ENCODE measurements at places on chromosomes 6 and 20.

DNA sequence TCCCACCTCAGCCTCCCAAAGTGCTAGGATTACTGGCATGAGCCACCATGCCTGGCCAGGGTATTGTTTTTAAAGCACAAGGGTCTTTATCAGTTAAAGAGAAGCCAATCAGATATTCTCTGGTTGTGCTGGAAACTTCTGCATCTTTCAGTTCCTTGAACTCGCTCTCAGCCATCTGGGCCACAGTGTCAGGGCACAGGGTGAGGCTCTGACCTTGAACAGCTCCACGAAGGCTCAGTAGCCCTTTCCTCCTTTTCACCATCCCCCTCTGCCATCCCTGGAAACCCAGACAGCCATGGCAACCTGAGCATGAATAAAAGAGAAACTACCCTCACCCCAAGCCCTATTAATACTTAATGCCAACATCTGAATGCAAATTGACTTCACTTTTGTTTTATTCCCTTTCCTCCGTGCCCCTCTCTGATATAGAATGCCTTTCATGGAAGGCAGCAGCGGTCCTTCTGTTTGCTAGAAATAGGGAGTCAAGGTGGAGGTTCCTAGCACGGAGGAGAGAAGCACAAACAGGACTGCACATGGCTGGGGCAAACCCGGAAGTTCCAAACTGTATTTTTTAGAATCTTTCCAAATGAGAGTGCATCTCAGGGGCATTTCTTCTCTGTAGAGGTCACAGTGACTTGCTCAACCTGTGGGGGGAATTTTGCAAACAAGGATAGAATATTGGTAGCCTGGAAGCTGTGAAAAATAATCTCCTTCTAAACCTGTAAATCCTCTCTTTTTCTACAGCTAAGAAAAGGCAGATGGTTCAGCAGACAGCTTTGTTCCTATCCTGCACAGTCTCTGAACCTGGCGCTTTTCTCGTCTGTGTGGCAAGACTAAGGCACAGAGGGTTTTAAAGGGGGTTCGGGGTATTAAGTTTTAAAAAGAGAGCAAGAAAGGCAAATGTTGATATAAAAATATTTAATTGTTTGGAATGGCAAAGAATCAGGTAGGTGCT lies 176.4 kb upstream of the RREB1 start:
- DNase-seq, result no peak

DNA sequence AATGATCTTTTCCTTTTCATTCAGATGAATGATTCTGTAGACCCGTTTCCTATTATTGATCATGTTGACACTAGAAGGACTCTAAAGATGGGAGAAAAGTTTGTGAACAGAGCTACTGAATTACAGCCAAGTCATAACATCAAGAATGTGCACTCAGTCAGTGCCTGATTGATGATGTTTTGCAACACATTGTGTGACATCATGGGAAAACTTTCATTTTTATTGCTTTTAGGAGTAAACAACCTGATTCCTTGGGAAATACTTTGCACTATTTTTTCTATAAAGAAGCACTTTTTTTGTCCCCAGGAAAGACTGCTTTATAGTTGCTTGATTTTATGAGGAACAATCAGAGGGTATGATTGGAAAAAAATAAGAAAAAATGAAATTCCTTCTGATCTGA lies 383.8 kb upstream of the JAG1 start:
- no peak for DNase-seq

- DNase-seq, result no peak
These were observed 327.2 kb upstream of the ZFP64 start for GRCh38 chr20:52518735-52519134.

DNA sequence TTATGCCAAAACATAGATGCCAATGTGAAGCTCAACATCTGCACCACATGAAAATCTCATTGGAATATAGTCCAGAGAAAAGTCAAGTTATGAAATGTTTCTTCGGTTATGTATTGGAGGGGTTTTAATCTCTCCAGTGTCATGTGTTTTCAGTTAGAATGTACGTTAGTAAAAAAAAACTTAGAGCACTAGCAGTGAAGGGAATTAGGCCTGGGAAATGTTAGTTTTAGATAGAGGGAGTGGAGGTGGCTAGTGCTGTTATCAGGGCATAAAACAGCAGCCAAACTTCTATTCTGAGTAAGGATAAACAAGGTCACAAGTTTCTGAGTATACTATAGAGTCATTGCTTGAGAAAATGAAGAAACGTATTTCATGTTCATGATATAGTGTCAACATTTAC lies 42.9 kb downstream of the HDGFL1 start:
- no peak for DNase-seq

- DNase-seq, result no peak
These were observed 1366.8 kb downstream of the EPHA7 start for GRCh38 chr6:92052513-92052912.

- no peak for DNase-seq
These were observed 7.1 kb downstream of the AMD1 start for GRCh38 chr6:110881546-110882273.

DNA sequence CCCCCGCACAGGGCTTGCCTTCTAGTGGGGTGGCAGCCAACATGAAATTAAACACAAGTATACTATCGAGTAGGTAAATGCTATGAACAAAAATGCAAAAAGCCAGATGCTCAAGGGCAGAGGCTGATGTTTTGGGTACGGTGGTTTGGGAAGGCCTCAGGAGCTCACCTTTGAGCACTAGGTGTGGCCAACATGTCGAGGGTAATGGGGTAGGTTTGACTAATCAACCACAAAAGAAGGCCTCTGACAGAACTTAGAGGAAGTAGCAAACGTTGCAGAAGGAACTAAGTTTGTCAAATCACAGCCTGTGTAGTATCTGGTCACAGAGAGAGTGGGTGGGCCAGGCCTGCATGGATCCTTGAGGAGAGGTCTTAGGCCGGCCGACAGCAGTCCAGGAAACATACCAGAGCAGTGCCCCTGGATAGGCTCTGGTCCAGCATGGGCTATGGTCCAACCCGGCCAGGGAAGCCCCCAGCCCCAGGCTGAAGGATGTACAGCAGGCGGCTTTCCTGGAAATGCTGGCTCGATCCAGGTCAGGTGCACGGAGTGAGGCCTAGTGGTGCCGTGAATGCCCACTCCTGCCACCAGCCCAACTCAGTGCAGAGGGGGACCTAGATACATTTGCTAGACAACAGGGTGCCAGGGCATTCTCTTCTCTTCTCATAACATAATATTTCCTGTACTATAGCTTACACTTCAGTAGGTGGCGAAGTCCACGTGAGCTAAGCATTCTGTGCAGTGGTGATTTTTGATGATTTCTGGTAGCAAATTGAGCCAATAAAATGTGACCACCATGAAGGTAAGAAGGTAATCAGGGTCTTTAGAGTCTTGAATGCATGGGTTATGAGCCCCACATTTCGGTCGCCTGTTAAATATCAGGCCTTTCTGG lies 56.3 kb upstream of the CD93 start:
- DNase-seq, result no peak

GRCh38 chr20:47354714-47355488 lies 1.6 kb downstream of the ZMYND8 start:
- no peak for DNase-seq

- DNase-seq, result no peak
These were observed 4.8 kb downstream of the PHF20 start for GRCh38 chr20:35776513-35777101.

DNA sequence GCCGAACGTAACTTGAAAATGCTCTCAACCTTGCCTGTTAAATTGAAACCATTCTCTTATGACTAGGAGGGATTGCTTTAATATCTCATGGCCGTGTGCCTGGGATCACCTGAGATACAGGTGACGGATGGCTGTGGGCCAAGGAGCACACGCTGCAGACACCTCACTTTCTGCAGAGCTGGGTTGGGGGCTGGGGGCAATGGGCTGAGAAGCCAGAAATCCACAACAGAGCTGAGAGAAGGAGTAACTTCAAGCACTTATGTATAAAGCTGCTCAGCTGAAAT lies 170.9 kb downstream of the DTNBP1 start:
- DNase-seq, result no peak

- DNase-seq, result no peak
These were observed 20.3 kb downstream of the SOX4 start for GRCh38 chr6:21613809-21614208.

DNA sequence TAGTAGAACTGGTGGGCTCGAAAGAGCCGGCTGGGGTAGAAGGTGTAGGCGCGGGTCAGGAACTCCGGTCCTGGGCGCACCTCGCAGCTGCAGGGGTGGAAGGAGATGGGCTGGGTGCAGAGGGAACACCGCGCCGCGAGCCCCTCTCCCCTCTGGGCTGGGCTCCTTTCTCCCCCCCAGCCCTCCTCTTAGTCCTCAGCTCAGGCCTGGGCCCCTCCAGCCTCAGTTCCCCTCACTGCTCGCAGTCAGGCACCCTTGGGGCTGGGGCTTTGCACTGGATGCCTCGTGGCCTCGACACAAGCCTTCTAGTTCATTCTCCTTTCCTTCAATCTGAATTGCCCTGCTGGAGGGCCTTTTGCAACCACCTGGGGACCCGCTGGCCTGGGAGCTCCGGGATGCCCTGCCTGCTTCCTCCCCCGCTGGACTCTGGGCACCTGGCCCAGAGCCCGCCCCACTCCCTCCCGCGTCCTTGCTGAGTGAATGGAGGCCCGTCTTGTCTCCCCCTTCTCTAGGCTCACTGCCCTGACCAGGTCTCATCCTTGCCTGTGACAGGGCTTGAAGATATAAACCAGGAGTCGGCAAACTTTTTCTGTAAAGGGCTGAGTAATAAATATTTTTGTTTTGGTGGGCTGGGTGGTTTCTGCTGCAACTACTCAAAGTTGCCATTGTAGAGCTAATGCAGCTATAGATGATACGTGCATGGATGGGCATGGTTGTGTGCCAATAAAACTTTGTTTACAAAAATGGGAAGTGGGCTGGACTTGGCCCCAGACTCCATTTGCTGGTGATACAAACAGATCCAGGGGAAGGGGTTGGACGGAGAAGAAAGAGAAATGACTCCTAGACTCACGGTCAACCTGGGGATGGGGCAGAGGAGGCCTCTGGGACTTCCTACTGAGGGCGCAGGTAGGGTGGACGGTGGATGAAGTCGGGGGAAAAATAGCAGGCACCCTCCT lies 47.3 kb downstream of the APCDD1L start:
- no peak for DNase-seq

- DNase-seq, result no peak
These were observed 43.0 kb upstream of the PKHD1 start for GRCh38 chr6:52130440-52130839.

GRCh38 chr20:38181207-38181801 lies 16.2 kb upstream of the TGM2 start:
- DNase-seq, result no peak

DNA sequence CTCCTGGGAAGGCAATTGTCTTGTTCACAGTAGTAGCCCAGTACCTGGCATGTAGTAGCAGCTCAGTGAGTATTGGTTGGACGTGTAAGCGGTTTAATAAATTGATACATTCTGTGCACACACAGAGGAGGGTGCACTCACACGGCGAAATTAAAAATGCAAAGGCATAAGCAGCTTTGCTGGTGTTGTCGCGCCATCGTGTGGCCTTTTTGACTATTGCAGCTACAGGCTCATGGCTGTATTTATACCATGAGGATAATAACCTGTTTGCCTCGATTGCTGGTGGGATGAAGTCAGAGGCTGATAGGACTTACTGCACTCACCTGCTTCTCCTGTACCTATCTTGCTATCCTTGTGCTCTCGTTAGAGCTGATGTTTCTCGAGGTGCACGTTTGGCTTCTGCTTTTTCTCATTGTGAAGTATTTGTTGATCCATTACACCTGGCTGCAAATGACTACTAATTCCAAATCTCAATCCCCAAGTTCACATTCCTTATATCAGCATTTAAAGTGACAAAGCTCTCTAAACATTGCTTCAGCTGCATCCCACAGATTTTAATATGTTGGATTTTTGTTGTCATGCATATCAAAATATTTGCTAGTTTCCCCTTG lies 61.5 kb downstream of the TBXT start:
- DNase-seq, result peak; percentile 30

DNA sequence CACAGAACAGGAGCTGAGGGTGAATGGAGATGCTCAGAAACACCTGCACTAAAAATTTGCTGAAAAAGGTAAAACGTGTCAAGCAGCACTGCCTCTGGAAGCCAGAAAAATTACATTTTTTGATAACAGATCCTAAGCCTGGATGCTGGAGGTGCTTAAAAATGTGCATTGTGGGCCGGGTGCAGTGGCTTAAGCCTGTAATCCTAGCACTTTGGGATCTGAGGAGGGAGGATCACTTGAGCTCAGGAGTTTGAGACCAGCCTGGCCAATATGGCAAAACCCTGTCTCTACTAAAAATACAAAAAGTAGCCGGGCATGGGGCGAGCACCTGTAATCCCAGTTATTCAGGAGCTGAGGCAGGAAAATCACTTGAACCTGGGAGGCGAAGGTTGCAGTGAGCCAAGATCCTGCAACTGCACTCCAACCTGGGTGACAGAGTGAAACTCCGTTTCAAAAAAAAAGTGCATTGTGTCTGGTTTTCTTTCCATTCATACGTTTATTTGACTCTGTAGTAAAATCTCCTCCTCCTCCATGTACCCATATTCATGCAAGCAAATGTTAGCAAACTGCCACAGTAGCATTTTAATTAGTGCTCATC lies 587 bp upstream of the BTN3A1 start:
- DNase-seq, result no peak

DNA sequence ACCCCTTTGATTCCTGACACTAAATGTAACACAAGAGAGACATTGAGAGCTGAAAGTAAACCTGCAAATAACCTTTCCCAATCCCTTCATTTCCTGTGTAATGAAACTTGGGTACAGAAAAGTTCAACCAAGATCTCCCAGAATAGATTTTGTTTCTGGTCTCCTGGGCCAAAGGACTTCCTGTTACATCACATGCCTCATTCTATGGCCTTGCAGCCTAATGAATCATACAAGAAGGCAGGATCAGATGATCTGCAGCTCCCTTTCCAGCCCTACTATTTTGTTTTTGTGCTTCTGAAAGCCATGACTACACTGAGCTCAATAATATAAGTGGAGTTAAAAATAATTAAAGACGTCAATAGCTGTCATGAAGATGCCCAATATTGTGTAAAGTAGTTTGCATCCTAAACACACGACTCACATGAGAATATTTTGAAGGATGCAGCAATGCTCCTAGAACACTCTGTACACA lies 73.4 kb upstream of the NOX3 start:
- DNase-seq, result no peak

GRCh38 chr20:10219452-10219791 lies 792 bp downstream of the SNAP25 start:
- DNase-seq, result peak; percentile 43

- DNase-seq, result no peak
These were observed 178.4 kb downstream of the DLL1 start for GRCh38 chr6:170112583-170112860.

DNA sequence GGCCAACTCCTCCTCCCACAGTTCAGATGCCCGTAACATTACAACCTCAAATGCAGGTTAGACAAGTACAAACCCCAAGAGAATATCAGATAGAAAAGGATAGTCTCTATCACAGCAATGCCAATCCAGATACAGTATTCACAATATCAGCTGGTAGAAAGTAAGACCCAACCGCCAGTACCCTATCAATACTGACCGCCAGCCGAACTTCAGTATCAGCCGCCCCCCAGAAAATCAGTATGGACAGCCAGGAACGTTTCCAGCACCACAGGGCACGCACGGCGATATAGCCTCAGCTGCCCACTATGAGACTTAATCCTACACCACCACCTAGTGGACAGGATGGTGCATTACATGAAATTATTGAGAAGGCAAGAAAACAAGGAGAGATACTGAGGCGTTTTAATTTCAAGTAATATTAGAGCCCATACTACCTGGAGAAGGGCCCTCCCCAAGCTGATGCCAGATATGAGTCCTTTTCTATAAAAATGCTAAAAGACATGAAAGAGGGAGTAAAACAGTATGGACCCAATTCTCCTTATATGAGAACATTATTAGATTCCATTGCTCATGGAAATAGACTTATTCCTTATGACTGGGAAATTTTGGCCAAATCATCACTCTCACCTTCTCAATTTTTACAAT lies 17.6 kb upstream of the EIF2S2 start:
- peak; percentile 81 for DNase-seq

Data from CD4-positive, alpha-beta T cell treated with Interleukin-2 at 100 ng/mL for 4 hours (primary cell).